Adrenal gland (tissue), 19 donors: ENCODE measurements at places on chromosomes 13 and 19. TPM values are rescaled to one million over a fixed set of nuclear protein-coding genes. Genes with fewer than 3 reads are reported as not detected.

Gene ZIM2
- 28.1 TPM for total RNA-seq

Gene SPATA13
- 31.7 TPM for total RNA-seq

Gene CCDC106
- total RNA-seq: 28.4 TPM

DNA sequence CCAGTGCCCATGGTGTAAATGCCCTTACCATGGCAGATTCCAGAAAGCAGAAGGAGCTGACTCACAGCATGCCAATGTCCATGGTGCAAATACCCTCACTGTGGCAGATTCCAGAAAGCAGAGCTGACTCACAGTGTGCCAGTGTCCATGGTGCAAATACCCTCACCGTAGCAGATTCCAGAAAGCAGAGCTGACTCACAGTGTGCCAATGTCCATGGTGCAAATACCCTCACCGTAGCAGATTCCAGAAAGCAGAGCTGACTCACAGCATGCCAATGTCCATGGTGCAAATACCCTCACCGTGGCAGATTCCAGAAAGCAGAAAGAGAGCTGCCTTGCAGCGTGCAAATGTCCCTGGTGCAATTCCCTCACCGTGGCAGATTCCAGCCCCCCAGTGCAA is 163.8 kb upstream of the SOX1 start:
- no peak overlapping the region for H3K27ac ChIP-seq
- no peaks in the 10 kb centered on the region for H3K27me3 ChIP-seq
- peak; percentile 2 for DNase-seq
- no peaks in the 10 kb centered on the region for H3K36me3 ChIP-seq
- H3K4me3 ChIP-seq: no peak overlapping the region
- H3K4me1 ChIP-seq: no peaks in the 10 kb centered on the region

DNA sequence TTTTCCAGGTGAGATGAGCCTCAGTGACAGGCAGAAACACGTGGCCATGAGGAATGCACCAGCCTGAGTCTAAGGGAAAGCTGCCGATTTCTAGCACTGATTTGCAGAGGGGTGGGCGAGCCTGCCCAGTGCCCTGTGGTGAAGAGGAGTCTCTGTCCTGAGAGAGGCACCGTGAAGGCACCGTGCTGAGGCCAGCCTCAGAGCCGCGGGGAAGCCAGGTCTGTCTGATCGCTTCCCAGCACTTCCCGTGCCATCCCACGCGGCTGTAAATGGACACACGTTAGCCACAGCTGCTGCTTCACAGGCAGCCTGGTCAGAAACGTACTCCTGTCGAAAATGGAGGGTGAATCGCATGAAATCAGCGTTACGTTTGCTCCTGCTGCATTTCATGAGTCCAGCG is 79.8 kb downstream of the ATP11A start:
- DNase-seq: no peak
- peaks cover 14% of the 10 kb centered on the region for H3K4me1 ChIP-seq
- no peak overlapping the region for H3K4me3 ChIP-seq

DNA sequence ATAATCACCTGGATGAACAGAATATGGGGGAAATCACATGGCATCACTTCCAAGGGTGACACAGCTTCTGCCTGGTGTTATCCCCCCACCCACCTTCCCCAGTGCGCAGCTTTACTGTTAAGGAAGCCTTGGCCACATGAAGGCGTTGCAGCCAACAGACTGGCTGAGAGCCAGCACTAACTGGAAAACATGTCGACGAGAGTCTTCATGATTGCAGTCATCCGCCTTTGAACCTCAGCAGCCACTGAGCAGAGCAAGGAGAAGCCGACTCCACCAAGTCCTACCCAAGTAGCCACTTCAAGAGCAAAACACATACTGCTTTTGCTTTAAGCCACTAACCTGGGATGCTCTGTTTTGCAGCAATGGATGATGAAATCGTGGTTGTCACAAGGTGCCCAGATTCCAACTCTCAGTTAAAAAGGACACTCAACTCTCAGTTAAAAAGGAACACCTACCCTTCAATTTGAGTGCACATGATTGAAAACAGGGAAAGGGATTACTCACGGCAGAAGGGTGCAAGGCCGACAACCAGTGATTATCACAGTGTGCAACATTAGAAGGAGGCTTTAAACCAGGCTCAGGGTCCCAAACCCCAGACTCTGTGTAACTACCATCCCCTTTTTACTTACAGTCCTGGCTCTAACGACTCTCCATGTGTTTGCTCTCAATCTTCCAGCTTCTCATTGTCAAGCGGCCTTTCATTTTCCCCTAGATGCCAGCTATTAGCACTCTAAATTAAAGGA is 149.1 kb downstream of the KLF12 start:
- no peaks in the 10 kb centered on the region for H3K36me3 ChIP-seq
- H3K4me3 ChIP-seq: no peak overlapping the region
- H3K4me1 ChIP-seq: no peaks in the 10 kb centered on the region
- H3K27me3 ChIP-seq: no peaks in the 10 kb centered on the region
